Smooth muscle cell of the pulmonary artery (primary cell): ENCODE measurements at places on chromosomes 2 and 18. TPM values are rescaled to one million over a fixed set of nuclear protein-coding genes. Genes with fewer than 3 reads are reported as not detected.

CCL20 gene
- total RNA-seq = 0.13 TPM in 1 of 2 replicates, not detected in the other

GRB14 gene
- 4.1 and 10.4 TPM in 2 replicates for total RNA-seq

INHBB gene
- total RNA-seq = 0.03 and 0.52 TPM in 2 replicates

MYO3B gene
- 0.10 and 0.13 TPM in 2 replicates for total RNA-seq

TMEFF2 gene
- total RNA-seq = 1.6 and 3.3 TPM in 2 replicates

RUFY4 gene
- total RNA-seq = not detected in 2 replicates

CFAP210 gene
- total RNA-seq = not detected in 2 replicates

ADD2 gene
- not detected in 2 replicates for total RNA-seq

ALPG gene
- total RNA-seq = not detected in 2 replicates

CRYBA2 gene
- not detected in 2 replicates for total RNA-seq

VIL1 gene
- total RNA-seq = not detected in 2 replicates

NBAS gene
- 110 and 112 TPM in 2 replicates for total RNA-seq

GAD1 gene
- 0.07 TPM in 1 of 2 replicates, not detected in the other for total RNA-seq

ADGRF3 gene
- 0.20 and 0.26 TPM in 2 replicates for total RNA-seq

RRM2 gene
- 5.6 and 9.8 TPM in 2 replicates for total RNA-seq

SPAG16 gene
- total RNA-seq = 18.5 and 27.8 TPM in 2 replicates

DSEL gene
- total RNA-seq = 53.5 and 78.1 TPM in 2 replicates

MAPK4 gene
- total RNA-seq = under 0.01 TPM in 1 of 2 replicates, not detected in the other

GPR45 gene
- not detected in 2 replicates for total RNA-seq

C2orf66 gene
- total RNA-seq = 0.20 and 0.59 TPM in 2 replicates

UGT1A9 gene
- total RNA-seq = not detected in 2 replicates

RNF125 gene
- 0.13 and 0.69 TPM in 2 replicates for total RNA-seq

DSG3 gene
- total RNA-seq = under 0.01 and 0.13 TPM in 2 replicates

UGT1A10 gene
- 0.10 and 0.13 TPM in 2 replicates for total RNA-seq

C18orf54 gene
- total RNA-seq = 2.7 and 5.7 TPM in 2 replicates

PSMA8 gene
- total RNA-seq = not detected in 2 replicates

HTR2B gene
- 23.9 and 37.3 TPM in 2 replicates for total RNA-seq

PARD3B gene
- total RNA-seq = 13.6 and 14.7 TPM in 2 replicates

EIF2AK2 gene
- 37.3 and 50.3 TPM in 2 replicates for total RNA-seq

NFU1 gene
- total RNA-seq = 19.7 and 31.3 TPM in 2 replicates

ENOSF1 gene
- 32.0 and 62.7 TPM in 2 replicates for total RNA-seq

C2orf72 gene
- total RNA-seq = 3.3 and 6.3 TPM in 2 replicates

CIB4 gene
- total RNA-seq = not detected in 2 replicates

CWC22 gene
- total RNA-seq = 13.0 and 19.6 TPM in 2 replicates

EFEMP1 gene
- 3,446 and 3,873 TPM in 2 replicates for total RNA-seq

C2orf78 gene
- total RNA-seq = not detected in 2 replicates

CPO gene
- not detected in 2 replicates for total RNA-seq

SERPINB10 gene
- not detected in 2 replicates for total RNA-seq

CABYR gene
- total RNA-seq = 3.3 and 5.7 TPM in 2 replicates

UNC80 gene
- total RNA-seq = 0.03 TPM in 1 of 2 replicates, not detected in the other

ARHGAP25 gene
- 0.10 and 0.91 TPM in 2 replicates for total RNA-seq

TMEM37 gene
- 0.10 TPM in 1 of 2 replicates, not detected in the other for total RNA-seq

RTP5 gene
- total RNA-seq = not detected in 2 replicates

NYAP2 gene
- not detected in 2 replicates for total RNA-seq

ANO7 gene
- 1.0 and 1.7 TPM in 2 replicates for total RNA-seq

PLCL1 gene
- total RNA-seq = 4.3 and 8.6 TPM in 2 replicates

EVX2 gene
- not detected in 2 replicates for total RNA-seq

ANKRD30BL gene
- total RNA-seq = not detected in 2 replicates
